D341Med (cell line): ENCODE measurements at places on chromosomes 5 and 9.

DNA sequence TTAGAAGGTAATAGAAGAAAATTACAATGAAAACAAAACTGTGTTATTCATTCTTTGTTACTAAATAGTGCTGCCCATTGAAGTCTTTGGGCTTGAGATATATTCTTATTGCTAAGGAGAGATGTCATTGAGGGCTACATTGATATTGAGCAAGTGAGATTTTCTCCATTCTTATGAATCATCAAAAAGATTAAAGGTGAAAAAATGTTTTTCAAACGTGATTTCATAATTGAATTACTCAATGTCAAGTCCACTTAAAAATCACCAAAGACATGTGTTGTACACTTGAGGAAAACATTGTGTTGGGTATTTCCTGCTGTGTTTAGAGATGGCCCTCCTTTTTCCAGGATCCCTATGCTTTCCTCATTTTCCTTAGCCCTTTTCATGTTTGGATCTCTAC is 448.1 kb downstream of the NFIB start:
- DNase-seq, result no peak

DNA sequence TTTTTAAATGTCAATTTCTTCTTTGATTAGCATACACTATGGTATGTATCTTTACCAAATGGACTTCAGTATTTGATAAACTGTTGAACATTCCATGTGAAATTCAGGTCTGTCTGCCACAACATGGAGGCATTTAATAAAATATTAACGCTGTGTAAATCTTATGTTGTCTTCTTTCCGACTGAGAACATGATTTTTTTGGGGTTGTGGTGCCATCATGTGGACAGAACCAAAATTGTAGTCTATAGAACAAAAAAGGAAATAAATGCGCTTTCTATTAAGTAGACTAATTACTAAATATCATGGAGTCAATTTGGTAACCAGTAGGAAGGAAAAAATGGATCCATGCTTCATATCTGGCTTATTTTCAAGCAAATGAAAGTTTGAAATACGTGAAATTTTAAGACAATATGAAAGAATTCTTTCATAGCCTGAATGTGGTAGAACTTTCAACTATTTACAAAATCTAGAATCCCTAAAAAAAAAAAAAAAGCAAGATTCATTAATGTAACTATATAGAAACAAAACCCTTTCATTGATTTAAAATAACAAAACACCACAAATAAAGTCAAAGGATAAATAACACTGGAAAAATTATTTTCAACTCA is 2.8 kb upstream of the PLK2 start:
- peak; percentile 22 for DNase-seq

DNA sequence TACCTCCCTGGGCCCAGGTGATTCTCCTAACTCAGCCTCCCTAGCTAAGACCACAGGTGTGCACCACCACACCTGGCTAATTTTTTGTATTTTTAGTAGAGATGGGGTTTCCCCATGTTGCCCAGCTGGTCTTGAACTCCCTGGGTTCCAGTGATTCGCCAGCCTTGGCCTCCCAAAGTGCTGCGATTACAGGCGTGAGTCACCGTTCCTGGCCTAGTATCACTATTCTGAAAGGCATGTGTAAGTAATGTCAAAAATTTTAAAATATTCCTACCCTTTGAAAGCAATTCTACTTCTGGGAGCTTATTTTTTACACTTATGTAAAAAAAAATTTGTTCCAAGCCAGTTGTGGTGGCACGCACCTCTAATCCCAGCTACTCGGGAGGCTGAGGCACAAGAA is 27.1 kb upstream of the TLE1 start:
- no peak for DNase-seq

DNA sequence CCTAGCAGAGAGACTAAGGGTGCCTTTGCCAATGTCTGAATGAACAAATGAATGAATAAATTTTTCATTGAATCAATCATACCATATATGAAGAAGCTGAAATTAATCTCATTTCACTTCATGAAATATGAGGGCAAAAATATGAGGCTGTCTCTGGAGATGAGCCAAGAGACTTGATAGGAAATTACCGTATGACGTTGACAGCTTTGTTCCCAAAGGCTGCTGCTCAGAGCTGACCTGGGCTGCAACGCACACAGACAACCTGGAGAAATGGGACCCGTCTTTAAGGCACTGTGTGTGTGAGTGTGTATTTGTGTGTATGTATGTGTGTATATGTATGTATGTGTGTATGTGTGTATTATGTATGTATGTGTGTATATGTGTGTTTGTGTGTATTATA is 226.1 kb downstream of the IRX2 start:
- no peak for DNase-seq

GRCh38 chr5:146340260-146341081 is 1.8 kb downstream of the POU4F3 start:
- DNase-seq, result no peak

- DNase-seq, result no peak
Observed at GRCh38 chr5:158907856-158908255, 191.9 kb downstream of the EBF1 start.

DNA sequence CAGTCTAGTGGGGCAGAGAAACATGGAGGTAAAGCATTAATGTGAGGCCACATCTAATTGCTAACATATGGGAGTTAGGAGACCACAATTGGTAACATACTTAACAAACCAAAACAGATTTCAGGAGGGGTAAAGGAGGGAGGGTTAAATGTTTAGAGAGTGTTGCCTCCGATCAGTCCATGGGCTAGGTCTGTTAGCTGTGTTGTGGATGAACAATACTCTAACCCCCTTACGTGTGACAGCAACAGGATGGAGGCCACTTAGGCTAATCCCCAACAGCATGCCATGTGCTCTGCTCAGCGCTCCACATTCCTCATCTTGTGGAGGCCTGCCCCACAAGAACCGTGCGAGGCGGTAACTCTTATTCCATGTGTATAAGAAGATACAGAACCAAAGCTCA is 167.0 kb downstream of the CRB2 start:
- no peak for DNase-seq

GRCh38 chr5:78899922-78900362 is 85.2 kb downstream of the ARSB start:
- DNase-seq, result peak; percentile 56

- no peak for DNase-seq
Observed at GRCh38 chr9:126589349-126589748, 24.4 kb upstream of the LMX1B start.

- no peak for DNase-seq
Observed at GRCh38 chr9:129138476-129139232, 27.4 kb downstream of the PTPA start.

- DNase-seq, result no peak
Observed at GRCh38 chr5:135493406-135494180, 41.4 kb upstream of the TIFAB start.

DNA sequence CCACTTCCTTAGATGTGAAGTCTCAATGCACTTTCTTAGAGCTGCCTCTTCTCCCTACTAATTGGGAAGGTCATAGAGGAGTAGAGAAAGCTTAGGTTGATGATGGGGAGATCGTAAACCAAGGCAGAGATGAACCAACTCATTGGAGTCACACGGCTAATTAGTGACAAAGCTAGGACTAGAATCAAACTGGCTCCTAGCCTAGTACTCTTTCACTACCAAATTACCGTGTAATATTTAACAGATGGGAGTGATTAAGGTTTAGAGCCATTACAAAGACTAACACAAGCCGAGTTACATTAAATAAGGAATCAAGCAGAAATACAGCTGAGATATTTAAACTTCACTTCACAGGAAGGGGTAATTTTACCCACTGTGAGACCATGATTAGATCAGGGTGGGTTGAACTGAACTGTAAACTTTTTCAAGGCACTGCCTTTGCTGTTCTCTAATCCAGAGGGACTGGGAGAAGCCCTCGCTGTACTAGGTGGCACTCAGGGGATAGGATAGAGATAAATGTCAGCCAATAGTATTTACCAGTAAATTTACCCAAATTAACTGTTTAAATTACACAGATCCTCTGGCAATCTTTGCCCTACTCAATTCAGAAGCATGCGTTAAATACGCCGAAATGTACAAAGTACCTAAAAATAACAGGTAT is 166.4 kb upstream of the PIK3R1 start:
- no peak for DNase-seq

DNA sequence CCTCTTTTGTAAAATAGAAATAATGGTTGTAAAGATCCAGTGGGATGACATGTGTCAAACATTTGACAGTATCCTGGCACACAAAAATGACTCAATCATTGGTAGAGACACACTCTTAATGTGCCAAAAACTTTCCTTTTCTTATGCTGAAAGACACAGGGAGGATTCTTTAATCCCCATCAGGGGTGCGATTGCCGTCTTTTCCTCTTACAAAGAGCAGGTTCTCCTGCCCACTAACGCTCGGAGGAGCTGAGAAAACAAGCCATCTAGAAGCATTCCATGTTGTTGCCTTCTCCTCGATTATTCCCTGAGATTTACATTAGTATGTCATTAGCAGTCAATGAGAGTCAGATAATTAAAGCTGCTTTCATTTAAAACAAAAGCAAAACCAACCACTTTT is 342.6 kb upstream of the CCNH start:
- no peak for DNase-seq
